ENCODE measurements at places on chromosomes 3 and 15.

- DNase-seq, result no peak
These were observed 195.4 kb upstream of the TPRG1 start for GRCh38 chr3:188976407-188976806.

DNA sequence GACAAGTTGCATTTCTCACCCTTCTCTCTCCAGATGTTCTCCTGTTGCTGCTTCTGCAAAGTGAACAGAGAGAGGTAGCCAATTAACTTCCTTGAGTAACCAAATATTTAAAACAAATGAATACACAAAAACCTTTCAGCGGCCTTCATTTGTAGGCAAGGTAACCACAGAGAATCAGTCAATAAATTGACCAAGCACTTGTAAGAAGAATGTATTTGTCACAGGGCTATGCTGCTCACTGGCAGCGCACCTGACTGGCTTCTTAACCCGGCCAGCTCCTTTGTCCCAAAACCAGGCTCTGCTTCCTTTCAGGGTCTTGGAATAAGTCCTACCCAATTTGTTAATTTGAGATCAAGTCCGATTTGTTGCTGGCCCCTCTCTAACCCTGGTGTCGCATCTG is 43.5 kb upstream of the STXBP5L start:
- no peak for DNase-seq

GRCh38 chr3:142875099-142875498 is 13.8 kb downstream of the PCOLCE2 start:
- no peak for DNase-seq

DNA sequence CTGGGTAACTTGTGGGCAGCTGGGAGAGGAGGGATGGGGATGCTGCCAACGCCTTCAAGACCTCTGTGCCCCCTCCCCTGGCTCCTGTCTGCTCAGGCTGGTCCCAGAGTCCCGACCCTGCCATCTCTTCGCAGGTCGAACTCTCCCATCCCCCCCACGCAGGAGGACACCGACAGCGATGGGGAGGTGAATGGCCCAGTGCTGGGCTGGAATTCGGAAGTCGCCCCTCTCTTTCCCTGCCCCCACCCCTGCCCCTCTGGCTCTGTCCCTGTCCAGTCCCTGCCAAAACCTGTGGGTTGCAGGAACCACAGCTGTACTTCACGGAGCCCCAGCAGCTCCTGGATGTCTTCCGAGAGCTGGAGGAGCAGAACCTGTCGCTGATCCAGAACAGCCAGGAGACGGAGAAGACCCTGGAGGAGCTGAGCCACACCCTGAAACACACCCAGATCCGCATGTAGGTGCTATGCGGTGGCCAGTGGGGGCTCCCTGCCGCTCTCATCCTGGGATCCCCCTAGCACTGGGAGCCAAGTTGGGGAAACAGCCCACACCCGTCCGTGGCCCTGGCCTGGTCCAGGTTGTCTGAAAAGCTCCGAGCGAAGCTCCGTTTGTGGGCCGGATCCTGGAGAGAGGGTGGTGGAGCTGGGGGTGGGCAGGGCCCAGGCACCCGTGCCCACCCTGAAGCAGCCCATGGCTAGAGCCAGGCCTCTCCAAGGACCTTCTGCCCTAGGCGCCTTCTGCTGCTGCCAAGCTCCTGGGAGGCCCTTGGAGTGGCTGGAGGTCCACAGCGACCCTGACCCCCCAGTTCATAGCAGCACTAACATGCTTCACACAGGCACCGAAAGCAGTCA is 28.7 kb downstream of the CFAP100 start:
- no peak for DNase-seq
